ENCODE measurements at places on chromosomes 2 and 18.

- DNase-seq = no peak
Observed at GRCh38 chr2:62727876-62728566, 22.5 kb downstream of the EHBP1 start.

GRCh38 chr2:2048461-2048860 is 282.6 kb downstream of the MYT1L start:
- no peak for DNase-seq

- no peak for DNase-seq
Observed at GRCh38 chr2:34851804-34852203, 1252.7 kb upstream of the FAM98A start.

- DNase-seq = no peak
Observed at GRCh38 chr2:50885948-50886347, 146.0 kb downstream of the NRXN1 start.

GRCh38 chr2:152390837-152391236 is 55.9 kb downstream of the FMNL2 start:
- DNase-seq = no peak

- DNase-seq = no peak
Observed at GRCh38 chr2:217941339-217941738, 61.5 kb downstream of the TNS1 start.

DNA sequence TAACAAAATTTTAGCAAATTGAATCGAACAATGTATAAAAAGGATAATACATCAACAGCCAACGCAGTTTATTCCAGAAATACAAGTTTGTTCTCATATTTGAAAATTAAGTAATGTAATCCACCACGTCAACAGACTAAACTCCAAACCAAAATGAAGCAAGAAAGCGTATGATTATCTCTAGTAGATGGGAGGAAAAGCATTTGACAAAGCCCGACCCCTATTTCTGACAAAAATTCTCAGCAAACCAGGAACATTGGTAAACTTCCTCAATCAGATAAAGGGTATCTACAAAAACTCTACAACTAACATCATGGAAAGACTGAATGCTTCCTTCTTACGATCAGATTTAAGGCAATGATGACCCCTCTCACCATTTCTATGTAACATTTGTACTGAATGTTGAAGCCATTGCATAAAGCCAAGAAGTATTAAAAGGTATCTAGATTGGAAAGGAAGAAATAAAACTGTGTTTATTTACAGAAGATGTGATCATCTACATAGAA is 34.3 kb upstream of the MYCN start:
- no peak for DNase-seq

- DNase-seq = no peak
Observed at GRCh38 chr2:155747531-155747930, 585.0 kb downstream of the NR4A2 start.

GRCh38 chr2:216404010-216404618 is 8.2 kb upstream of the SMARCAL1 start:
- peak; percentile 35 for DNase-seq

- DNase-seq = no peak
Observed at GRCh38 chr2:240896871-240897692, 1.1 kb upstream of the MAB21L4 start.

DNA sequence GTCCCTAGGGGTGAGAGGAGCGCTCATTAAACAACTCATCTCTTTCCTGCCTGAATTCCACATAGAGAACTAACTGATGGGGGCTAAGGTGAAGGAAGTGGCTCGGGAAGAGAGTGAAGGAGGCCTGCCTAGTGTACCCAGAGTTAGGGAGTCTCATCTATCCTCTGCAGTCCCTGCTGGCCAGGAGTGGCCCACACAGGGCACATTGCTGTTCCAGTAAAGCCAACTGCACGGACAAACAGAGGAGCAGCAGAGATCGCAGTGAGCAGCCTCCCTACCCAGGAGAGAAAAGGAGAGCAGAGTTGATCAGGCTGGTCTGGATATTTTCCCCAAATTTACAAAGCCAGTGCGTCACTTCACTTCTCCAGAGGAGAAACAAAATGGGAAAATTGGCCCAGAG is 16.9 kb upstream of the FN1 start:
- peak; percentile 9 for DNase-seq

GRCh38 chr18:66046032-66046602 is 295.3 kb downstream of the CDH7 start:
- DNase-seq = no peak

GRCh38 chr2:176685908-176686307 is 416.7 kb downstream of the MTX2 start:
- no peak for DNase-seq

DNA sequence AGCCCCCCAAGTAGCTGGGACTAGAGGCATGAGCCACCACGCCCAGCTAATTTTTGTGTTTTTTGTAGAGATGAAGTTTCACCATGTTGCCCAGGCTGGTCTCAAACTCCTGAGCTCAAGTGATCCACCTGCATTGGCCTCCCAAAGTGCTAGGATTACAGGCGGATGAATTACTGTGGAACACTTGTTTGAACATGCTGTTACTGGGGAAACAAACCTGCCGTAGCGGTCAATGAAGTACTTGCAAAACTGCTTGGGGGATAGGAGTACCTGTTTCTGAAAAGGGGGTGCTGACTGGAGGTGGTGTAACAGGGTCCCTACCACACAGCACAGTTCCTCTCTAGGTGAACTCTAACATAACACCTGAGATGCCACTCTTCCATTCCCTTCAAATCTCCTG is 5.9 kb upstream of the IMPACT start:
- DNase-seq = no peak

DNA sequence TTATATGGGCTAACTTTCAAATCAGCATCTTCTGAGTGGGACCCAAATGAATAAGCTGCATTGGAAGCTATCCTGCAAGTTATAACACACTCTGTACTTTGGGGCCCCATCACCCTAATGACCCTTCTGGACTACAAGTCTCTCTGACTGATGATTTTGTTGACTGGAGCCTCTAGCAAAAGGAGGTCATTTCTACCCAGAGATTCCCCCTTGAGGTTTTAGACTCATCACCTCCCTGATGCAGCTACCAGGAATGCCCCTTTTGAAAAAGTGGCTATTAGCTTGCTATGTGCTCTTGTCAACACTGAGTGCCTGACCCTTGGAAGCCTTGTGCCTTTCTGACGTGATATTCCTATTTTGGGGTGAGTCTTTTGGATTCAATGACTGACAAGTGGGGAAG is 54.5 kb upstream of the NEMP2 start:
- no peak for DNase-seq

GRCh38 chr2:237577458-237577857 is 11.1 kb downstream of the PRLH start:
- no peak for DNase-seq

GRCh38 chr18:58605027-58606020 is 23.6 kb downstream of the ALPK2 start:
- no peak for DNase-seq

- peak; percentile 95 for DNase-seq
Observed at GRCh38 chr2:102063941-102064678, 72.3 kb downstream of the IL1R2 start.

GRCh38 chr2:207768168-207768865 is 1.4 kb downstream of the FZD5 start:
- no peak for DNase-seq

DNA sequence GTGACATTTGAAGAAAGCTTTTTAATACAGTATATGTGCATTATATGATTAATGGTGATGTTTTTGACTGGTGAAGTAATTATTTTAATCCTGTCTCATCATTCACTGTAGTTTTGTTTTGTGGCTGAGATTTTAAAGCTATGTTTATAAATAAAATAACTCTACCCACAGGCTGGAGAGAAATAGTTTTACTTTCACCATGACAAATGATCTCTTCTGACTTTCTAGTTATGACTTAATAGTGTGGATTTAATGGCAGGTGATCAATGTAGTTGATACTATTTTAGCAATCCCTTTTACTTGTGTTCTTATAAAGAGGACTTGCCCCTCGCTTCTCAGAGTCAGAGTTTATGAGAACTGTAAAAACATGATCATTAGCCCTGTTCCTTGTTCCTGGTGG is 289.5 kb upstream of the SIX3 start:
- DNase-seq = no peak

- DNase-seq = no peak
Observed at GRCh38 chr18:25349131-25349925, 2.6 kb downstream of the ZNF521 start.

DNA sequence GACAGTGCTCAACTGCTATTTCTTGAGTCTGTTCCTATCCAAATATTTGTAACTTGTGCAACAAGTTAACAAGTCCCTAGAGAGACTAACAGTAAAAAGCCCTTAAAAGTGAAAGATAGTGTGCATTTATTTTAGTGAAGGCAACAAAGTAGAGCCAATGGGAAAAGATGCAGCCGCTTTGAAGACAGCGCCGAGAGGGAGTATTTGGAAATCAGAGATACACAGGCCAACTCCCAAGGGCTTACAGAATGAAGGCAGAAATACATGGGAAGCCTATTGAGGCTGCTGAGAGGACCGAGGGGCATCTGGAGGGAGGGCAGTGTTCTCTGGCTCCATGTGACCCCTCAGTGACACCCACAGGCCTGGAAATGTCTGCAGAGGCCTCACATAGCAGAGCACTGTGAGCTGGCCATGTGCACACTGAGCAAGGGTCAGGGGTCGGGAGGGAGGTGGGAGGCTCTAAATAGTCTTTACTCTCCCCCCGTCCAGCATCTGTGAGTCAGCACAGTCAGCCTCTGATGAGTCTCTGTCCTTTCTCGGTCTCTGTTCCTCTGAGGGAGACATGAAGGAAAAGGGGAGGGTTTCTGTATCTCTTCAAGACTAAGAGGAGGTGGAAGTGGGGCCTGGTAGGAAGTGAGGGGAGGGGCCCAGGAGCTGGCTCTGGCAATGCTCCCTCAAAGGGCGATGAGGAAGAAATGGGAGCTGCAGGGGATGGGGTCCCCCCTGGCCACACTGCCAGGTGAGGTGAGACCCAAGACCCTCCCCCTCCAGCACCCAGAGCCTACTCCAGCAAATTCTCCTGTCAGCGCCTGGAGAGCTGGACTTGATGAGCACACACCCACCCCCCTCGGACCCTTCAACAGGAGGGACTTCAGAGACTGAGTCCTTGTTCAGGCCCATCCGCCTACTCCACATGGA is 133.6 kb downstream of the SP3 start:
- no peak for DNase-seq

- no peak for DNase-seq
Observed at GRCh38 chr2:238847419-238847801, 475 bp upstream of the TWIST2 start.

DNA sequence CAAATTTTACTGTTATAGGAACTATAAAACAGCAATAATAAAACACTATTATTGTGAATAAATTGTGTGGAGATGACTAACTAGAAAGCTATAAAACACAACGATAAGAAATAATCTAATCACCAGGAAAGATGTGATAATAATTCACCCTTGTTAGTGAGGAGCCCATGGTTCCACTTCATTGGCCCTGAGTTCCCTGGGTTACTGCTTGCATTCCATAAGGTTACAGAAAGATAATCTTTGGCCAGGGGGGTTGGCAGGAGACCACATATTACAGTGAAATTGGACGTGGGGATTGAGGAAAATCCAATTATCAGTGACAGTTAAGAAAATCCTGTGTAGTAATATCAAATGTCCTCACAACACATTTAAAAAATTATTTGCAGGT is 2.5 kb upstream of the CPO start:
- no peak for DNase-seq

- no peak for DNase-seq
Observed at GRCh38 chr2:125397535-125398251, 1258.3 kb upstream of the GYPC start.

GRCh38 chr2:113698892-113699447 is 57.5 kb downstream of the SLC35F5 start:
- no peak for DNase-seq

GRCh38 chr2:178287652-178288344 is 93.5 kb downstream of the OSBPL6 start:
- DNase-seq = no peak

GRCh38 chr2:23270810-23271209 is 114.2 kb upstream of the KLHL29 start:
- no peak for DNase-seq

DNA sequence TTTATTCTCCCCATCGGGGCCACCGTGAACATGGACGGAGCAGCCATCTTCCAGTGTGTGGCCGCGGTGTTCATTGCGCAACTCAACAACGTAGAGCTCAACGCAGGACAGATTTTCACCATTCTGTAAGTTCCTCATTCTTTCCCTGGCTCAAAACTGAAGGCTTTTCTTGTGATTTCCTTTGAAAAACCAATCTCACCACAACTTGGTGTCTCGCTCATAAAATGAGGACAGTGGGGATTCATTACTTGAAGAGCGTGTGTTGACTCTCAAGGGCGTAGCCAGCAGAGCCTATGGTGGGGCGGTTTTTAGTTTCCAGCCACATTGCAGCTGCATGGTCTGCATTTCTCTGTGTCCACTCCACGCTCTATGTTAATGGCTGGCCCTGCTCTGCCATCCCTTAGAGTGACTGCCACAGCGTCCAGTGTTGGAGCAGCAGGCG is 29.0 kb downstream of the SLC1A4 start:
- no peak for DNase-seq

DNA sequence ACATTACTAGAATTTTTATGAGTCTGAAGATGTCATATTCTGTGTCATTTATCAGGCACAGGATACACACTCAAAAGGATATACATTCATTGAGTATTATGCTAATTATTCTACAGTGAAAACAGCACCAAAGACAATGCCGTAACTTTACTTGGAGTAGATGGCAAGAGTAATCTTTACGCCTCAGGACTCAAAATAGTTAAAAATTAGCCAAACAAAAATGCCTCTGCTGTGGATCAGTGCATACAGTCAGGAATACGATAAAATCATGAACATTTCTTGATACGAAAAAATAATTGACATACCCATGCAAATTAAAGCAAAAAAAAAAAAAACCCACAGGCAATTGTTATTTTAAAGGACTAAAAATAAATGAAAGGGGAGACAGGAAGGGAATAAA is 129.7 kb downstream of the NETO1 start:
- no peak for DNase-seq

DNA sequence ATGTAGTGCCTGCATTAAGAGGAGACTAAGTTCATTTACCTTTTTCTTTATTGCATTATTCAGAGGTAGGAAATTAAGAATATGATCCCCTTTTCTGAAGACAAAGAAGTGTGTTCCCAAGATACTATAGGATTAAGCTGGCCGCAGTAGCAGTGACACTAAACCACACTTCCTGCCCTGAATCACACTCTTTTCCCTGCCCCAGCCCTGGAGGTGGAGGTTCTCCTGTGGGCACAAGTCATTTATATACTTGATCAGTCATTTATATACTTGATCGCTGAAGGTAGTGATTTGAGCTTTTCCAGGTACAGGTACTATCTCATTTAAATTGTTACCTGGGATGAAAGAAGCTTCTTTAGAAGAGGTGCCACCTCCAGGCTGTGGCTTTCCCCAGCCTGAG is 78.6 kb downstream of the ARMC9 start:
- DNase-seq = no peak

- DNase-seq = no peak
Observed at GRCh38 chr2:42223855-42224268, 54.7 kb downstream of the EML4 start.

GRCh38 chr18:70154591-70155194 is 50.8 kb downstream of the RTTN start:
- DNase-seq = no peak
